ENCODE measurements at places on chromosomes 5 and 9. TPM values are rescaled to one million over a fixed set of nuclear protein-coding genes. Genes with fewer than 3 reads are reported as not detected.

GRCh38 chr9:7892975-7893374, 93.4 kb upstream of the DMAC1 start:
- no peaks in the 10 kb centered on the region for H3K36me3 ChIP-seq
- H3K27me3 ChIP-seq: no peaks in the 10 kb centered on the region
- H3K4me3 ChIP-seq: no peak overlapping the region
- DNase-seq: no peak
- no peaks in the 10 kb centered on the region for H3K4me1 ChIP-seq
- H3K27ac ChIP-seq: no peak overlapping the region

PCDHGC4 gene
- total RNA-seq: 0.35 TPM

DNA sequence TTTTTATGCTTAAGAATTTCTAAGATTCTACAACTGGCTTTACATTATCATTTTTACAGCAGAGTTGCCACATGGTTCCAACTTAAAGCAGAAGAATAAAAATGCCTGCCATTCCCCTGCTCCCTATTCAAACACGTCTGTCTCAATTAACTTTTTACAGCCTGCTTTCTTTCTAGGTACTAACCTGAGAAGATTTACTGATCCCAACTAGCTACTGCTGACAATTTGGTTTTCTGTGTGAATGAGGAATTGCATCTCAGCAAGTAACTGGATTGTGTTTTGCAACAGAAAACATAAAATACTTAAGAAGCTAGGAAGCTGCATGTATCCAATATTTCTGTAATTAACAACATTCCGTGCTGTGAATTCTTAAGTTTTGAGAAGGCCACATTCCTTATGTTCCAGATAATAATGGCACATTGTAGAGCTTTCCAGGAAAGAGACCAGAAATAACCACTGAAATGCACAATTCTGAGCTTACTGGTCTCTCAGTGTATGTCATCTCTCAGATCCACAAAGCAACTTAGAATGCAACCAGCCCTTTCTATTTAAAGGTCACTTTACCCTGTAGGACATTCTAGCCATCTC, 306.8 kb upstream of the NMUR2 start:
- DNase-seq: no peak
- H3K27me3 ChIP-seq: no peaks in the 10 kb centered on the region
- H3K4me1 ChIP-seq: no peaks in the 10 kb centered on the region
- no peaks in the 10 kb centered on the region for H3K36me3 ChIP-seq
- H3K27ac ChIP-seq: no peak overlapping the region

- H3K4me3 ChIP-seq: no peak overlapping the region
- H3K27me3 ChIP-seq: no peaks in the 10 kb centered on the region
- no peak for DNase-seq
- H3K4me1 ChIP-seq: no peaks in the 10 kb centered on the region
- H3K36me3 ChIP-seq: no peaks in the 10 kb centered on the region
Observed at GRCh38 chr5:53667621-53668020, 107.2 kb downstream of the NDUFS4 start.

DND1 gene
- 0.89 TPM for total RNA-seq

GRCh38 chr5:20305463-20305862, 317.5 kb upstream of the CDH18 start:
- H3K27me3 ChIP-seq: no peaks in the 10 kb centered on the region
- H3K27ac ChIP-seq: no peak overlapping the region
- H3K4me3 ChIP-seq: no peak overlapping the region
- no peaks in the 10 kb centered on the region for H3K36me3 ChIP-seq
- DNase-seq: no peak
- H3K4me1 ChIP-seq: no peaks in the 10 kb centered on the region

DNA sequence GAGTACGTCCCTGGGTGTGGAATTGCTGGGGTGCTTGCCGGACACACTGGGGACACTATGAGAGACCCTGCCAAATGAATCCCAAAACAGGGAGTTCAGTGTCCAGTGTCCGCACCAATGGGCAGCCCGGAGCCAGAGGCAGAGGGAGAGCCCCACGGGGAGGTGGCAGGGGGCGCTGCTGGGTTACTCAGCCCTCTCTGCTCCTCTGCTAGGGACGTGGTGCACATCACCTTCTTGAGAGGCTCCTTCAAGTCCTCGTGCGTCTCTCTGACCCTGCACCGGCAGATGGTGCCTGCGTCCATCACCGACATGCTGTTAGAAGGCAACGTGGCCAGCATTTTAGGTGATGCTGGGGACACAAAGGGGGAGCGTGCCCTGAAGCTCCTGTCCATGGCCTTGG, 20.8 kb downstream of the STKLD1 start:
- no peak for DNase-seq
- H3K36me3 ChIP-seq: no peaks in the 10 kb centered on the region
- H3K4me3 ChIP-seq: no peak overlapping the region
- no peaks in the 10 kb centered on the region for H3K27me3 ChIP-seq
- H3K27ac ChIP-seq: no peak overlapping the region
